ENCODE measurements at places on chromosomes 5 and 9.

GRCh38 chr5:137205231-137206027, 293.7 kb downstream of the SPOCK1 start:
- DNase-seq, result no peak

- DNase-seq, result no peak
Measured at GRCh38 chr9:81771571-81771970, 82.2 kb upstream of the TLE1 start.

- no peak for DNase-seq
Measured at GRCh38 chr5:60295423-60295822, 401.9 kb upstream of the PDE4D start.

DNA sequence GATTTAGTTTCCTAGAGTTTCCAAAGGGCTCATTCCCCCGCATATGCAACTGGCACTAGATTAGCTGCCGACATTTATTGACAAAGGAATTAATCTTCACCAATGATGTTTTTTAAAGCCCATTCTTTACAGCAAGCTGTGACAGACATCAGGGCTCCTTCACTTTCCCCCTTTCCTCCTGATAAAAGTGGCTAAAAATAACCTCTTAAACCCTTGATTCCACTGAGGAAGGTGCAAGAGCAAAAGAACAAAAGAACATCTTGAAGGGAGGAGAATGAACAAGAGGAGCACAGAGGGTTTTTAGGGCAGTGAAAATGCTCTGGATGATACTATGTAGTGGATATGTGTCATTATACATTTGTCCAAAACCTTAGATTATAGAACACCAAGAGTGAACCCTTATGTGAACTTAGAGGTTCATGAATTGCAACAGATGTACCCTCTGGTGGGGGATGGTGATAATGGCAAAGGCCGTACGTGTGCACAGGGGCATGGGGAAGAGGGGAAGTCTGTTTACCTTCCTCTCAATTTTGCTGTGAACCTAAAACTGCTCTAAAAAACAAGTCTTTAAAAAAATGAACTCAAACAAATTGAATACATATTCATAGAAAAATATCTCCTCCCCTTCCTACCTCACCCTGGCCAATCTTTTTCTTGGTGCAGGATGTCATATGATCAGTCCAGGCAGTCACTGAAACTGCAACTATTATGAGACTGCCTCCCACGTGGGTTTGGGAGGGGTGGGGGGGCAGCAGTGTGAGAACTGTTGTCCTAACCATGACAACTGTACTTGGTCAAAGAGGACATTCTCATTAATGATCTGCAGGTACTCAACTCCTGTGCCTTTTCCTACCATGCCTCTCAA, 83.0 kb downstream of the MARCHF3 start:
- DNase-seq, result no peak

DNA sequence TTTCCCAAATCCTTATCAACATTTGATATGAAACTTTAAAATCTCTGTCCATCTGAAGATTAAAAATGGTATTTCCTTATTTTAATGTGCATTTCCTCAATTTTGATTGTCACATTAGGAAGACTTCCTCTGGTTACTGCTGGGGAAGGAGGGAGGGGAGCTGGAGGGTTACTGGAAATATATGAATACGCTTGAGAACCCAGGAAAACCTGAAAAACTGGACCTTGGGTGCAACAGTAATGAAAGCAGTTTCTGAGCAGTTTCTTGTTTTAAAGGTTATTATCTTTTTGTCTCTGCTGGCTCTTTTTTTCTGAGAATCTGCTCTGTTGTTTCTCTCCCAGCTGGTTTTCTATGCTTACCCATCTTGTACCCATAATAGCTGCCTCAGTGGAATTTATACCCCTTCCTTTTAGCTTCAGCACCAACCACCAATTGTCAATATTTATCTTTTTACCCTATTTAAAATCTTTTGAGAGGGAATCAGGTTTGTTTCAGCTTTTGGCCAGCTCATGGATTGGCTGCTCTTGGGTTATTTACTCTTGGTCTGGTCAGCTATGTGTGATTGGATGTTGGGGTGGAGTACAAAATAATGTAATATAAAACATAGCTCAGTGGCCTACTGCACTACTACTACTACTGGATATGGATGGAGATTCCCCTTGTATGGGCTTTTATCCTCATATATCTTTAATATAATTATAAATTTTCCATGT, 67.4 kb downstream of the UNC13B start:
- DNase-seq, result no peak

- DNase-seq, result no peak
Measured at GRCh38 chr5:138610415-138610917, 35.3 kb upstream of the HSPA9 start.

GRCh38 chr5:180628211-180628610, 21.2 kb downstream of the FLT4 start:
- DNase-seq, result no peak

- no peak for DNase-seq
Measured at GRCh38 chr9:95092262-95093072, 225.0 kb downstream of the FANCC start.

DNA sequence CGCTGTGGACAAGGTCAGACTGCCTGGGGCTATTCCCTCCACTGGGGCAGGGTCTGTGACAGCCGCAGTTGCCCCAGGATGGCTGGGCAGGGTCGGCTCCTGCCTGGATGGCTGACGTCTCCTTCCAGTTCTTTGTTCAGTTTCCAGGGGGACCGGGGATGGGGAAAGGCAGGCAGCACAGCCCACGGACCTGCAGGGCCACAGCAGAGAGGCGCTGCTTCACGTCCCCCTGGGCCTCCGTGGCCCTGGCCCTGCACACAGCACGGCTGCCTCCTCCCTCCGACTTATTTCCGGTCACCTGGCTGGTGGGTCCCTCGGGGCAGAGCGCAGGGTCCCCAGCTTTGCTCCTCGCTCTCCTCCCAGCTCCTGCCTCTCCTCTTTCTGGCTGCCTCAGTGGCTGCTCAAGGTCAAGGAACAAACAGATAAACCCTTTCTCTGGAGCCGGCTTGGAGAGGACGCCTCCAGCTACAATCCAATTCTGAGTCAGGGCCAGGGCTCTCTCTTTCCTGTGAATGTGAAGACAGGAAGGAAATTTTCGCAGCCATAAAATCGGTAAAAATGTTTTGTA, 169.7 kb downstream of the C9orf50 start:
- no peak for DNase-seq

DNA sequence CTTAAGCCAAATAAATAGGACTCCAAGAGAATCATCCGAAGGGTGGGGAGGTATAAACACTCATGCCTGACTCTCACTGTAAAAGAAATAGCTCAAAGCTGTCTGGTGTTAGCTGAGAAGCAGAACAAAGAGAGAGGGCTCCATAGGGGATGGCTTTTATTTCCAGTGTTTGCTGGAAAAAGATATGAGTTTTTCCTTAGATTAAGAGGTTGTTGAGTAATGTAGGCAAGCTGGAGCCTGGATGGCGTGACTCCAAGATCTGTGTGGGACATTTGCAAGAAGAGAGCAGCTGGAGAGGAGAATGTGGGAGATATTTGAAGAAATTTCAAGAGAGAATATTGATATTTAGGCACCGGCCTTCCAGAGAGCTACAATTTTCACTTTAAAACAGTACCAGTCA, 793.7 kb upstream of the RGMB start:
- no peak for DNase-seq

DNA sequence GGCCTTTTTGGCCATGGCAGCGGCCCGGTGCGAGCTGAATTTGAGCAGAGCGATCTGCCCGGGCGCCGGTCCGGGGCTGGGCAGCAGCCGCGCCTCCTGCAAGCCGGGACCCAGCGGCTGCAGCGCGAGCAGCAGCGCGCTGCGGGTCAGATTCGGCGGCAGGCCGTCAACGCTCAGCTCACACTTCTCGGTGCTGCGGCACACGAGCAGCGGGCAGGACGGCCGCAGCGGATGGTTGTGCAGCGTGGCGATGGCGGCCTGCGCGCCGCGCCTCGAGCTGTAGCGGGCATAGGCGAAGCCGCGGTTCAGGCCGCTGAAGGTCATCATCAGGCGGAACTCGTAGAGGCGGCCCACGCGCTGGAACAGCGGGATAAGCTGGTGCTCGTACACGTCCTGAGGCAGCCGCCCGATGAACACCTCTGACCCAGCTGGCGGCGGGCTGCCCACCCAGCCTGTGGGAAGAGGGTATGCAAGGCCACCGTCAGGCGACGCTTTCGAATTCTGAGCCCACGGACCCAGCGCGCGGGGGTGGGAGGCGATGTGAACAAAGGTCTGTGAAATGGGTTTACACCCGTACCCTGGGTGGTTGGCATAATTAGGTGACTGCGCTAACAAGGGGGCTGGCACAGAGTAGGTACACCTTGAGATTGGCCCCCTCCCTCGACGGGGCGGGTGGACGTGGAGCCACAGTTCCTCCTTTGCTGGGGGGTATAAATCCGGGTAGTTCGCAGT, 755 bp downstream of the DND1 start:
- DNase-seq, result no peak

GRCh38 chr5:94501365-94501764, 117.0 kb downstream of the KIAA0825 start:
- DNase-seq, result no peak

DNA sequence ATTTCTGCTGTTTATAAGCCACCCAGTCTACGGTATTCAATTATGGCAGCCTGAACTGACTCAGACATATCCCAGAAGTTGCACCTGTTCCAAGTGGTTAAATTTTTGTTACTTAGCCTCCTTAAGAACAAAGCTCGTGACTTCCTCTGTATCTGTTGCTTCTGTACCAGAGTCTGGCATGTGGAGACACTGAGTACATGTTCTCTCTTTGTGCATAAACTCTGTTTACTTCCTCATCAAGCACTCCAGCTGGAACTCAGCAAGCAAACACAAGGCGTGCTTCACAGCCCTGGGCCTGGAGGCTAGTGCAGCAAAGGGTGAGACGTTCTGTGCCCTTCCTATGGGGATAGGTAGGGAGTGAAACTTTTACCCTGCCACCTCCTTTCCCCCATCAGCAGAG, 19.0 kb downstream of the C9orf152 start:
- DNase-seq, result no peak

DNA sequence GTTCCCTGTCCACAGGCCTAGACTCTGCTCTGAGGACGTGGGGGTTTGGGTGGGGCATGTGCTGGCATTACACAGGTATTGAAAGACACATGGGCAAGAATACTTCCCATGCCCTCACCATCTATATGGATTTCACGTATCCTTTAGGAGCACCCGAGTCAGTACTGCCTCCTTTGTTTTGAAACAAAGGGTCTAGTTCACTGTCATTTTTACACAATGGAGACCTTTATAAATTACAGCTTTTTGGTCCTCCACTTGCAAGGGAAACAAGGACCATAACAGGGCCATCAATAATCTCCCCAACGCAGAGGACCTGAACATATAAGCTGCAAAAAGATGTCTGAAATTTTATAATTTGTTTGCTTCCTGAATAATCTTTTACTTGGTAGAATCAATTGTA, 24.9 kb upstream of the CRHBP start:
- DNase-seq, result no peak

DNA sequence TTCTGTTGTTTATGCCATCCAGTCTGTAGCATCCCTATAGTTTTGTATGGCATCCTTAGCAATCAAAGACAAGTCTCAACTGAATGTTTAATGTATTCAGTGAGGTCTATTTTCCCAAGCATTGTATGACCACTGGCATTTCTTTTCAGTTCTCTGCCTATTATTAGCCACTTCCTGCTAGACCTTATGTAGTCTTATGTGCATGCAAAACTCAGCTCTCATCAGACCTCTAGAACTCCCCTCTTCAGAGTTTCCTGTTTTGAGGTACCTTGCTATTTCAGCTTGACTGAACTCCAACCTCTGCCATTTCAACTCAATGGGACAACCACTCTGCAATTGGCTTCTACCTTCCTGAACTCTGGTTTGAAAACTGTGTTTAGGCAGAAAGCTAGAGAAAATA, 113.2 kb downstream of the SLC25A46 start:
- DNase-seq, result no peak

- DNase-seq, result no peak
Measured at GRCh38 chr5:113047234-113047633, 70.6 kb downstream of the DCP2 start.

- DNase-seq, result no peak
Measured at GRCh38 chr9:20563917-20564316, 58.4 kb downstream of the MLLT3 start.

- no peak for DNase-seq
Measured at GRCh38 chr5:134511796-134512660, 13.4 kb upstream of the JADE2 start.

DNA sequence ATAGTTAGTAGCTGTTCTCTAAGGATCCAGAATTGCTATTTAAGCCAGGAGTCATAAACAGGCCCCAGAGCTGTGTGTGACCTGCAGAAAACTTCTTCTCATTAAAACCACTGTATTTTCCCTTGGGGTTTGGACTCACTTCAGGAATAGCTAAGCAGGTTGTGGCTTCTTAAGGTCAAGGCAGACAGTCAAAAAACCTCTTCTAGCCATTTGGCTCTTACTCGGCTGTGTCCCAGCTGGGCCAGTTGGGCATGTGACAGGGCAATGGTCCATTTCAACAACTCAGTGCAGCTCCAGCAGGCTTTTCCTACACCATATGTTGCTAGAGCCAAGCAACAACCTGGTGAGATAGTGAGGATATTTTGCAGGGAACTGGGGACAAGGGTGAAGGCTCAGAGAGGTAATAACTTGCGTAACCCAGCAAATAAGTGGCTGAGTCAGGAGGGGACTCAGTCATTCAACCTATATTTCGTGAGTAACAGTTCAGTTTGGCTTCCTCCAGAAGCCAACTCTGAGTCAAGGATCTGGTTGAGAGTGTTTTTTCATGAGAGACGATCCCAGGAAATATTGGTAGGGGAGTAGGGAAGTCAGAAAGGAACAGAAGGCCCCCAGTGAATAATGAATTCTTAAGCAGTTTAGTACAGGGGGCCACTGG, 115.4 kb upstream of the PPP2R2B start:
- no peak for DNase-seq

- no peak for DNase-seq
Measured at GRCh38 chr5:65047225-65047624, 278.5 kb downstream of the CWC27 start.

GRCh38 chr9:118446943-118447639, 742.9 kb downstream of the TLR4 start:
- DNase-seq, result no peak

- no peak for DNase-seq
Measured at GRCh38 chr5:77294185-77294584, 83.7 kb downstream of the PDE8B start.

GRCh38 chr5:145449794-145450193, 385.3 kb downstream of the PRELID2 start:
- no peak for DNase-seq

DNA sequence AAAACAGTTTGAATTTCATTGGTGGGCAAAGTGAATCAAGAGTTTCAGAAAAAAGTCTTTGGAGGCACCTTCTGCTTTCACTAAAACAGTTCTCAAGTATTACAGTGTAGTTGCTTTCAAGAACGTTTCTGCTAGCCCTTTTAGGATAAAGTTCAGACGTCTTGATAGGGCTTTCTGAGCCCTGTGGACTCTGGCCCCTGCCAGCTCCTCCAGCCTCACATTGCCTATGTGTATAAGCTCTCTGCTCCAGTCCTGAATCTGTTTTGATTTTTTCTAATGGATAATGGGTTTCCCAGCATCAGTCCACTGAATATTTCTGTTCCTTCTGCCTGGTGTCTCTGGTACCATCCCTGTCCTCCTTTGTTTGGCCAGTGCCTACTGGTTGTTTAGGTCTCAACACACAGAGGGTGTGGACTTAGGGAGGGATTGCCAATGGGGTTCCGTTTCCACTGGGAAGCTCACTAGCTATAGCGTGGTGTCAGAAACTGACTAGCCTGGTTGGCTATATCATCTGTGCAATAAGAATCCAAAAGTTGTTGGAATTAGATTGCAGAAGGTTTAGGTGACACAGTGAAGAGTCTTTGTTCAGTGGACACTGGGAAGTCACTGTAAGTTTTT, 26.4 kb downstream of the ARHGAP26 start:
- no peak for DNase-seq
